Nephron progenitor cell (in vitro differentiated cells): ENCODE measurements at places on chromosomes 4 and X.

- no peak for DNase-seq
Measured at GRCh38 chr4:8200302-8200975, 1.3 kb downstream of the SH3TC1 start.

- no peak for DNase-seq
Measured at GRCh38 chr4:55754754-55755350, 64.7 kb upstream of the EXOC1L start.

DNA sequence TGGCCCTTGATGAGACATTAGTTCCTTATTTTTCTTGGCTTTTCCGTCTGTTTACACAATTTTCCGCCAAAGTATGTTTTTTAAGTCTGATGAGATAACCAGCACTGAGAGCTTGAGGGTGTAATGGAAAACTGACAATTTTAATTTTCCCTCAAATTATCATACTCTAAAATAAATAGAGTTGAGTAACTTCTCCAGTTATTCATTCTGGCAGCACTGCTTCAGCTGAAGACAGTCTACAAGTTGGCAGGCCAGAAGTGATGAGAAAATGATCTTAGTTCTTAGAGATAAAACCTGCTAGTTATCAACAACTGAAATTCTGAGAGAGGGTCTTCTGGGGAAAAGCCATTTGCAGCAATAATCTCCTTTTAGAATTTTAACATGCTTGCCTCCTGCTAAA, 241.6 kb upstream of the TET2 start:
- DNase-seq = no peak

- DNase-seq = no peak
Measured at GRCh38 chr4:86896596-86896995, 4.4 kb upstream of the C4orf36 start.

GRCh38 chr4:185721190-185722028, 90.6 kb downstream of the SORBS2 start:
- DNase-seq = no peak

GRCh38 chr4:25687773-25688172, 32.1 kb downstream of the SLC34A2 start:
- DNase-seq = no peak

GRCh38 chr4:110753466-110753865, 130.6 kb upstream of the PITX2 start:
- DNase-seq = no peak

DNA sequence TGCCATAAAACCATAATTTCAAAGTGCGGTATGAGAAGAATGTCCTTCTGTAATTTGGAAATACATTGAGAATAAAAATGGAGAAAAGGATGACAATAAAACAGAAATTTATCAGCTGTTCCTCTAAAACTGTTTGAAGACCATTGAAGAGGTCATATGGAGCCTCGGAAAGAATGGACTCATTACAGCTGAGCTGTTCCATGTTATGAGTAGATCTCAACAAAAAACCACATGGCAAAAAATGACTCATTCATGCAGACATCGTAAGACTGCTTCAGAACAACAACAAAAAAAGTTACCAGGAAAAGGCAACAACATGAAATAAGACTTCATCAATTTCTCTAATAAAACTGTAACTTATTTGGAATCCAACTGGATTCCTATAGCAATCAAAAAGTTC, 39.7 kb downstream of the AKAP4 start:
- no peak for DNase-seq

DNA sequence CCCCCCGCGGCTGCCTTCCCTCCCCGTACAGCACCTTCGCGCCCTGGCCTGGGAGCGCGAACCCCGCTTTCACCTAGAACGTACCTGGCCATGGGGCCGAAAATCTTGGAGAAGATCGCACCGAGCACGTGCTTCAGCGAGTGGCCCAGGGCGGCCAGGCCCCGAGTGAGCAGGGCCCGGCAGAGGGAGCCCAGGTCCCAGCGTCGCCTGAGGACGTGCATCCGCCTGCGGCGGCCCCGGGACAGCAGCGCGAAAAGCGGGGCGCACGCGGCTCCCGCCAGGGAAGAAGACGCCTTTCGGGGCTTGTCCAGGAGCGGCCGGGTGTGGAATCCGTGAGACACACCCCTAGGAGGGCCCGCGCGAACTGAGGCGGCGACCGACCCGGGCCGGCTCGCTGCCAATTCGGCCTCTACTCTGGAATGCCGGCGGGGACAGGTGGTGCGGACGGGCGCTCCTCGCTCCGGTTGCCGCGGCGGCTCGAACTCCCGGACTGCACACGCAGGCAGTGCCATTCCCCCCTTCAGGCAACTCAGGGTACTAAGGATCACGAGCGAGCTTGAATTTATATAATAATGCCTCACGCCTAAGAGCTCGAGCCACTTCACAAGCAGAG, at the start of gene HS6ST2:
HS6ST2 (minus strand) TSS at position 539 of the 613 bp plus-strand sequence.
- peak; percentile 71 for DNase-seq
